ENCODE measurements at places on chromosomes 7 and 10.

GRCh38 chr7:47748041-47748440, 166.1 kb upstream of the TNS3 start:
- no peak for DNase-seq

DNA sequence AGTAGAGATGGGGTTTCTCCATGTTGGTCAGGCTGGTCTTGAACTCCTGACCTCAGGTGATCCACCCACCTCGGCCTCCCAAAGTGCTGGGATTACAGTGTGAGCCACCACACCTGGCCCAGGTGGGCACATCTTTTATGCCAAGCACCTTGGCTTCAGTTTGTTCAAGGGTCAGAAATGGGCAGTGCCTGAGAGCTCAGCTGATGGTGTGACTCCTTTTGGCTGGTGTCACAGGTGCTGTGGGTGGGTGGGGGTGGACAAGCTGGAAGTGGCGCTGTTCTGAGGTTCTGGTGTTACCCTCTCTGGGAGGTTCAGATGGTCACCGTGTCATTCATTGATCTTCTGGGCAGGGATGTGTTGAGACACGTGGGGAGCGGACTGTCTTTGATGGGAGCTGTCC, 11.5 kb downstream of the ADCY1 start:
- DNase-seq: no peak

DNA sequence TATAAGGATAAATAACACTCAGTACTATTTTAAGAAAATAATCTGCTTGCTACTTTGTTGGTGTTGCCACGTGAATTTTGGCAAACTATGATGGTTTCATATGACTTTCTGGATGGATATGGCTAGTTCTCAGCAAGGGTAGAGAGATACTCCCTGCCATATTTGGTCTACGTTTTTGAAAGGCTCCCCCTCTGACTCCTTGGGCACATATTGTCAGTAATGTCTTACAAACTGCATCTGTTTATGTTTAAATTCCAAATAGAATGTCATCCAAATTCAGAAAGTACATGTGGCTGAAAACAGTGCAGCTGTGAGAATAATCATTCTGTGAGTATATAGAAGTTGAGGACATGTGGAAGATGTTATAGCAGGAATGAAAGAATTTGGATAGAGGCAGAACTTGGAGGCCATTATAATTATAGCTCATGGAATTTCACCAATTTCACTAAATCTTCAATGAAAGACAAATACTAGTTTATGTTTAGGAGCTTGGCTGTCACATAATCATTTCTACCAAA, 107.8 kb downstream of the SRI start:
- DNase-seq: no peak

- DNase-seq: no peak
These were observed 40.5 kb upstream of the CDK6 start for GRCh38 chr7:92876836-92877235.

DNA sequence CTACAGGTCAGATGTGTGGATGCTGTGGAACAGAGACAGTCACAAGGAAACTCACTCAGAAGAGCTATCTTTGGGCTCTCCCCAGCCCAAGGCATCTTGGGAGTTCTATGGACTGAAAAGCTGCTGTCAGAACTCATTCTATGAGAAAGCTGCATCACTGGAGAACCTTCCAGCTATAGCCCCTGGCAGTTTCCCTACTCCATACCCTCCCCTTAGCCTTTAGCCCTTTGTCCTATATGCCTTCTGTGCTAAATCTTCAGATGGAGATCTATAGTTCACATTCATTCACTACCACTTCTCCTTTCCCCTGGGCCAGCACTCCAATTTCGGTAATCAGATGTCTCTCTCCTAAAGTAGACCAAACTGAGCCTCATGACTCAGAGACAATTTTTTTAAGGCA, 6.9 kb downstream of the WNT8B start:
- no peak for DNase-seq
